ENCODE measurements at places on chromosomes 3 and 15. TPM values are rescaled to one million over a fixed set of nuclear protein-coding genes. Genes with fewer than 3 reads are reported as not detected.

Gene CLDN11
- 27.6 TPM for total RNA-seq

Gene NMB
- 4.6 TPM for total RNA-seq

Gene MNS1
- total RNA-seq, result 0.20 TPM

Gene TUSC7
- total RNA-seq, result not detected

Gene OR5H2
- not detected for total RNA-seq

DNA sequence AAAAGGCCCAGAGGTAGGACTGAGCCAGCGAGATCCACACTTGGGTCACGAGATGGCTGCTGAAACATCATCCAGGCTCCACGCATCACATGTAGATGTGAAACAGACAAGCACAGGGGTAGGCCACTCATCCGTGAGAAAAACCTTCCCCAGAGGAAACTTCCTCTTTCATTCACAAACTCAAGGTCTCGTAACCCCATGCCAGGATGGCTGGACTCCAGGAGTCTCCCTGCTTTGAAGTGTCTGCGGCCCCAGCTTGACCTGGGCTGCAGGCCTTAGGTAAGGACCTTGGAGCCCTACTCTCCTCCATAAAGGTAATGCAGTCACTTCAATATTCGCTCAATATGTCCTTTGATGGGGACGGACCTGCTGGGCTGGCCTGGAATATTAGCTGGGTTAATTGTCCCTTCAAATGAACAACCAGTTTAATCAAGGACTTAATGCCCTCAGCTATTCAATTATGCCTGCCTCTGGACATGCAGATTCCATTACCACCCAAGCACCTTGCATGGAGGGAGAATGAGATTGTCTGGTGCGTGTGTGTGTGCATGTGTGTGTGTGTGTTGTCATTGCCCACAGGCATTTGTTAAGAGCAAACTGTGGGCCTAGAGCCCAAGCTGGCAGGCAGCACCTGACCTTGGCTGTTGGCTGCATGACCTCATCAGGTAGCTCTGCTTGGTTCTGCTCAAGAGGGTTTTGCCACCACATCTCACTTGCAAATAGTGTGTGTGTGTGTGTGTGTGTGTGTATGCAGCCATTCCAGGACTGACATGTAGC is 186.9 kb upstream of the TLE3 start:
- DNase-seq, result no peak

Gene BRPF1
- total RNA-seq, result 18.7 TPM

GRCh38 chr3:13091898-13092611 is 18.8 kb upstream of the IQSEC1 start:
- DNase-seq, result peak; percentile 73

- no peak for DNase-seq
These were observed 458.6 kb downstream of the PYDC2 start for GRCh38 chr3:191919491-191920026.

Gene CCR3
- total RNA-seq, result not detected

Gene PTX3
- 311 TPM for total RNA-seq

Data from lung microvascular endothelial cell (primary cell).